ENCODE measurements at places on chromosomes 6 and 20.

- no peak for DNase-seq
These were observed 838.0 kb upstream of the DEFB115 start for GRCh38 chr20:30419466-30419865.

GRCh38 chr20:25364879-25365699 is 25.5 kb downstream of the ABHD12 start:
- no peak for DNase-seq

DNA sequence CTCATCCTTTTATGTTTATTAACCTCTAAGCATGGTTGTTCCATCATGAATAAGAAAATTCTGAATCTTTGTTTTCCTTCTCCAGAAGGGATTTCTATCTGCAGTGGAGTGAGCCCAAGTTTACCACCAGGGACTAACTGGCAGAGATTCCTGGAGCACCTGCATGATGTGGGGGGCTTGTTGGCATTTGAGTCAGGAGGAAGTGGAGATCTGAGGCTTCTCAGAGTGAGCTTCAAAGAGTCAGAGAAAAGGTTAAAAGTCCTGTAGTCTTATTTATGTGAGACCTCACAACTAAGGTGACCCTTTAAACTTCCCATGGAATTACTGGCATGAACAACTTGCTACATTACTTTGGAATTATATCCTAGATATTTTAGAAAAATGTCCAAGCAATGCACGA is 138.1 kb upstream of the SLC24A3 start:
- DNase-seq: no peak

DNA sequence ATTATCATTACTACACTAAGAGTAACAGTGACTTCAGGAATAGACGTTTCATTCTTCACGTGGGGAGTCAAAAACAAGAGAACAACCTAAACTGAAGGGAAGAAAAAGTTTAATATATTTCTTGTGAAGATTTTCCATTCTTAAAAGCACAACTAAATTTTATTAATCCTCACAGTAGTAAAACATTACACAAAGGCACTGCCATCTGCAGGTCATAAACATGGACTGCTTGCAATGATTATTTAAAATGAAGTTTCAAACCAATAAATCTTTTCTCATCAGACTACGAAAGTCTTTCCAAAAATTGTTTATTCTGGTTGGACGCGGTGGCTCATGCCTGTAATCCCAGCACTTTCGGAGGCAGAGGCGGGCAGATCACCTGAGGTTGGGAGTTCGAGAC is 2.6 kb downstream of the NCOA5 start:
- DNase-seq: no peak

GRCh38 chr6:80728101-80728750 is 621.8 kb downstream of the BCKDHB start:
- no peak for DNase-seq

Measured in activated CD4-positive, alpha-beta T cell treated with anti-CD3 and anti-CD28 coated beads, Interleukin-10, Interleukin-2, amounts not matched to agents 100 ng/mL and 50 ng/mL, durations not matched to agents 16 hours and 8 hours (primary cell).